ENCODE measurements at places on chromosomes 5 and 9.

DNA sequence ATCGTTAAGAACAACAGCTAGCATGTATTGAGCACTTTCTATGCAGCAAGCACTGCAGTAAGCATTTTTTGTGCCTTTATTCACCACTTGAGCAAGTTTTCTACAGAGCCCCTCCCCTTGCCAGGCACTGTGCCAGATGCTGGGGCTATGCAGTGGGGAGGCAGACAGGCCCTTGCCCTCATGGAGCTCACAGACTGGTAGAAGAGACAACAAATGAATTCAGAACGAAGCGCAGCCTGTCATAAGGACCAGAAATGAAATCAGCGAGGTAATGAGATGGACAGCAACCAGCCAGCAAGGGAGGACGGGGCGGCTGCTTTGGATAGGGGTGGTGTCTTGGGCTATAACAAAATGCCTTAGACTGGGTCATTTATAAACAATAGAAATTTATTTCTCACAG, 68.8 kb downstream of the C9orf50 start:
- DNase-seq = no peak

DNA sequence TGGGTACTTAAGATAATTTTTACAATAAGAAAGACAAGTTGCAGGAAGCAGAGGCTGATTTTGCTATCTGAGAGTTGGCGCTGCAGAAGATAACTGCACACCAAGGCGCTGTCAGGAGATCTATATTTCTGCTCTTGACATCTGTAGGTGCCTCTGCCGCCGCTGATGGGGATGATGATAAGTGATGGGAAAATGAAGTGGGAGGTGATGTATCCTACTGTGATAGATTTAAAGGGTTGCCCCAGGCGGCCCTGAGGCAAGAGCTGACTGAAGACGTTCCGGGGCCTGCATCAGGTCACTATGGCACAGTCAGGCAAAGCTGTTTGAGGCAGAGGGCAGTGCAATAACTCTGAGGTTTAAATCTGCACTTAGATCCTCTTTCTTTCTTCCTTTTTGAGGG, 78.1 kb downstream of the SNCAIP start:
- DNase-seq = no peak

GRCh38 chr9:84121991-84122523, 141.5 kb downstream of the RMI1 start:
- no peak for DNase-seq

DNA sequence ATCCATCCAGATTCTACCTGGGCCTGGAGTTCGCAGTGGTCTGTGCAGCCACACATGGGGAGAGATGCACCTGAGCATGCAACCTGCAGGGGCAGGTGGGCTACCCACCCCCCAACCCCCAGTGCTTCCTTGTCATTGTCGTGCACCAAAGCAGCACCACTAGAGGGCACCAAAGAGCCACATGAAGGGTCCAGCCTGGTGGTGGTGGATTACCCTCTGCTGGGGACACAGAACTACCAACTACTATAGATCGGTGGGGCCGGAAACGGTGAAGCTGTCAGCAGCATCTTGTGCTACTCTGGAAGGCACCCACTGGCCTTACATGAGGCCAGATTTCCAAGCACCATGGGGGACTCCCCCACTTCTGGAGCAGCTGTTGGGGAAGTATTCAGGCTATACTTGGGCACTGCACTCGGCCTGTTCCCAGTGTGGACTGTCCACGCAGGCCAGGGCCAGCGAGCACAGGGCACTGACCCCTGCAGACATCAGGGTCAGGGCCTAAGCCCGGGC, 60.2 kb upstream of the TBC1D2 start:
- DNase-seq = peak; percentile 72

DNA sequence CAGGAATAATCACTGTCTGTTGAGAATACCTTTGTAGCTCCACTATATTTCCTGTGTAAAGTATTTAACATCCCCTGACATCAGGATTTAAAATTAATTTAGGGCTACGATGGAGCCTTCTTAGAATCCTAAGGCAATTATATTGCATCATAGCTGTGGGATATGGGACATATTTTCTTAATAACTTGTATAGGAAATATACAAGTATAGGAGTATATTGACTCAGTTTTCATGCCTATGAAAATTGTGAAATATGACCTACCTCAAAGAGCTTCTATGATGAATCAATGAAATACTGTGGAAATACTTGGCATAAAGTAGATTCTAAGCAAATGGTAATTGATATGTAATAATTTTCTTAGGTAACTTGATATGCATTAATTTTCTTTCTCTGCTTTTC, 221.0 kb upstream of the KLF4 start:
- DNase-seq = no peak

- no peak for DNase-seq
Observed at GRCh38 chr9:124130277-124131075, 118.9 kb downstream of the LHX2 start.

DNA sequence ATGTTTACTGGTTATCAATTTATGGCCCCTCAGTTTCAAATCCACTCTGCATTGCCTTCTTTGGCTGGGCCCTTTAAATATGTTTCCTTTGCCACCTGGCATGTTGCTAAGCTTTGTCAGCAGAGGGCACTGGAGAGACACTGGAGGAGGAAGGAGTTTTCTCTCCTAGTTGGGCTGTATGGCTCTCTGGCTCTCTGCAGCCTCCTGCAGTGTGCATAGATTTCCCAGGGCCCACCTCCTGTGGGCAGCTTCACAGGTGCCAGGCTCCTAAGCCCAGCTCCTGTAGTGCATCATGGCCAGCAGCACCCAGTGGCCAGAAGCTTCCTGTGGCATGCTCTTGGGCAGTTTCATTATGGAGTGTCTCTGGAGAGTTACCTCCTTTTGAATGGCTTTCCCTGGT, 23.3 kb downstream of the CAVIN4 start:
- peak; percentile 20 for DNase-seq

DNA sequence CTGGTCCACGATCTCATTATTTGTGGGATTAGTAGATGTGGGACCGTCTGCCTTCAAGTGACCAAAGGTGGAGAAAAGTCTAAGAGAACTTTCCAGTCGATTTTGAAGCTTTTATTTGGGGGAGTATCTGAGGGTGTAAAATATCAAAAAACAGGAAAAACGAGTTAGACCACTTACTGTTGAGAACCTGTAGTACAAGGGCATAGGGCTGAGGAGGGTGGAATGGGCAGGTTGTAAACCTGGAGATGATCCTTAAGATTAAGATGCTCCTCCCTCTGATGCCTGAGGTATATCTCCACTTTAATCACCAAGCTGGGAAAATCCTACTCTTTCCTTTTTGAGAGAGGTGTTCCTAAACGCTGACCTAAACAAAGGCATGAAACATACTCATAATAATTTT, 32.0 kb upstream of the GTF2H2C start:
- no peak for DNase-seq

GRCh38 chr9:133889584-133890301, 102.4 kb downstream of the VAV2 start:
- DNase-seq = no peak

- DNase-seq = no peak
Observed at GRCh38 chr5:139925650-139926640, 117.2 kb downstream of the NRG2 start.
